ENCODE measurements at places on chromosomes 1 and 21.

GRCh38 chr1:54745274-54745673 is 19.0 kb downstream of the PARS2 start:
- DNase-seq: no peak

DNA sequence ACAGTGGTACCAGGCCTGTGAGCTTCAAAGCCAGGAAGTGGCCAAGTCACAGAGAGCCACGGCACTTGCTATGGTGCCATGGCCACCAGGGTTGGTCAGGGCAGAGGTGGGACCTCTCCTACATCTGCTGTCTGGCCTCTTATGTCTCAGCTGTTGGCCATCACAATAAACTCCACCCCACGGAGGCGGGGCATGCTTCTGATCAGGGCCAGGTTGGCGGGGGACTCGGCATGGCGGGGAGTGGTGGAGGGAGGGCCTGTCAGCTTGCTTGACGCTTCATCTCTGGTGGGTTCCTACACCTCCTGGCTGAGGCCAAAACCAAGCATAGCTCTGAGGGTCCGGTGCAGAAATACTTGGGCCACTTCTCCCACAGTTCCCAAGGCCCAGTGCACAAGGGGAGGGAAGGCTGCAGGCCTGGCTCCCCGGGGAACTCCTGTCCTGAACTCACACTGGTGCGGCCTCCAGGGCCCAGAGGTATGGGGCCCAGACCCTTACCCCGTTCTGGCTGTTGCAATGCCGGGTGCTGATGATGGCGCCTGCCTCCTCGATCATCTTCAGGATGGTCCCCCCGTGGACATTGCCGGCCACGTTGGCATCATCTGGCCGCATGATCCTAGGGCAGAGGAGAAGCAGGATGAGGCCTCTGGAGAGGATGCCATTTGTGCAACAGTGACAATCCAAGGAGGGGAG is 44.2 kb downstream of the ACOT7 start:
- DNase-seq: no peak

DNA sequence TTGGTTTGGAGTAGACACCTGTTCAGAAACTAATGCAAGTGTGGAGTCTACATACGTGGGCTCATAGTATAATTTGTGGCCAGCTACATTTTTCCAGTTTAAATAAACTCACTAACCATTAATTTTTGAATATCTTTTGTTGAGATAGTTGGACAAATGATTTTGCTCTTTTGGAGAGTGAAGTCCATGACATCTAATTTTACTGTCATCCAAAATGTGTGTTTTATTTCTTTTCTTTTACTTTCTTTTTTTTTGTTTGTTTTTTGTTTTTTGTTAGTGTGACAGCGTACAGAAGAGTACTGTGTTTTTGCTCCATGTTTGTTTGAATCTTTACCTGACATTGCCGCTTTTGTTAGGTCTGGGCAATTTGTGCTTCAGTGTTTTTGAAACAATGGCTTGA is 5.0 kb downstream of the RBM15 start:
- DNase-seq: no peak

- no peak for DNase-seq
These were observed 16.0 kb downstream of the SPATA21 start for GRCh38 chr1:16421201-16421600.

DNA sequence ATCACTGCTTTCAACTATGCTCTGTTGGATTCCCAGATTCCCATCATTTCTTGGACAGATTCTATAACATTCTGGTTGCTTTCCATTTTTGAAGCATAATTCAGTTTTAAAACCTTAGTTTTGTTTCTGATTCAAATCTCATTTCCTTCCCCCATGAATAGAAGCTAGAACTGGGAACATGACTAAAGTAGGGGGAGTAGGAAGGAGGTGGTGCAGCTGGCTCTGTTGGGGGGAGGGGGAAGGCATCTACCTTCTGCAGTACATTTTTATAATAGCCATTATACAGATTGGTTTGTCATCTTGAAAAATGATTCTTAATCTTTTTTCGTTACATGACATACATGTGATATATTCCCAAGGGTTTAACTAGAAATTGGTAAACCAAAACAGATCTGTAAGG is 48.1 kb downstream of the SMG7 start:
- no peak for DNase-seq

DNA sequence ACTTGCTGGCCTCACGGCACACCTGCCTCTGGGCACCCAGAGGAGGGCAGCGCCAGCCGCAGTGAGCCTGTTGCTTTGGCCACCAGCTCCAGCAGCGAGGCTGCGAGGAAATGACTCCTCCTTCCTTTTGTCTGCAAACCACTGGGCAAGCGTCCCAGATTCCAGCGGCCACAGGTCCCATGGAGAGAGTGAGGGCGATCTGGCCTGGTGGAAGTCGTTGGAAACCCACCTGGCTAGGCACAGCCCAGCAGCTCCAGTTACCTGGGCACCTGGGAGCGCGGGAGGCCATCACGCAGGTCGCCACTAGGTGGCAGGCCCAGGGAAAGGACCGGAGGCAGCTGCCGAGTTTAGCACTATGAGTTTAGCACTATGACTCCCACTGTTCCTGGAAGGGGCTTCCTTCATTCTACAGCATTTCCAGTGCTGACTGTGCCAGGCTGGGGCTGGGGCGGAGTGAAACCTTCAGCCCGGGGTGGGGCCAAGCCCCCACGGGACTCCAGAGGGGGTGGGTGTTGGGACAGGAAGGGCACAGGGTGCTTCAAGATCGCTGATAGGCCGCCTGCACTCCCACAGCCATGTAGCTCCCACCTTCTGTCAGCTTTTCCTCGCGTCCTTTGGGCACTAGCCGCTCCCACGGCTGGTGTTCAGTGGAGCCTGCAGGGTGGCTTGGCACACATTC is 1.1 kb upstream of the ESPN start:
- peak; percentile 74 for DNase-seq

DNA sequence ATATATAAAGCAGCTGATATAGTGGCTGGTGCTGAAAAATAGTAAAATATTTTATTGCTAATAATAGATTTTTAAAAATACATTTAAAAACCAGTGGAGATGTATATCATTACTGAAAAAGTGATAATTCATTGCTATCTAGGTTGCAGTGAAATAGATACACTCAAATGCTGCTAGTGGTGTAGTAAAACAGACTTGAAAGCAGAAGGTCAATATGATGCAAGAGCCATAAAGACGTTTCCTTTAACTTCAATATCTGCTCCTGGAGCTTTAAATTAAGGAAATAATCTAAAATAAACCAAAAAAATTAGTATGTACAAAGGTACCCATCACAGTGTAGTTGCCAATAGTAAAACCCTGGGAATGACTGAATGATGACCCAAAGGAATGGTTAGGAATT is 26.2 kb downstream of the RHEX start:
- DNase-seq: no peak

DNA sequence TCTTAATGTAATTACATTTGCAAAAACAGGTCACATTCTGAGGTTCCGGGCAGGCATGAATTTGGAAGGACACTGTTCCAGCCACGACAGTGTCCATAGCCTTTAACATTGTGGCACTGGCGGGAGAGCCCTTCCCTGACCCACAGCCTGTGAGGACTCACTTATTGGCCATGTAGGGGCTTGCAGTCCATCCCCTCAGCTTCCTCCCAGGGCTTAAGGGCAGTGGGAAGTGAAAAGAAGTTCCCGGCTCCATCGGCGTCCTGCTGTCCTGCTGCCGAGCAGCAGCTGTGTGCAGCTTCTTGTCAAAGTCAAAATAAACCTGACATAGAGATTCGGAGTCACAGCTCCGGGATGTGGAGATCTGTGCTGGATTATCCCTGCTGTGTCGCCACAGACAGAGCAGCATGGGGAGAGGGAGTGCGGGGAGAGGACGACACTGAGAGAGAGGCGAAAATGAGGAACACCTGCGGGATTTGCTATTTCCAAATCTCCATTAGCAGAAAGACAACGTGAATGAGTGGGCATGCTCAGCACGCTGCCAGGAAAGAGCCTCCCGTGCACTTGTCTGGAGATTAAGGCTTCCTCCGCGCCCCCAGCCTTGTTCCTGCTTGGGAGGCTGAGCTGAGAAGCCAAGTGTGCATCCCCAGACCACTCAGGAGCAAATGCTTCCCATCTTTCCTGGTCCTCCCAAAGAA is 260.3 kb downstream of the ASTN1 start:
- DNase-seq: no peak

- DNase-seq: no peak
These were observed 119.0 kb downstream of the SIM2 start for GRCh38 chr21:36817732-36818450.

DNA sequence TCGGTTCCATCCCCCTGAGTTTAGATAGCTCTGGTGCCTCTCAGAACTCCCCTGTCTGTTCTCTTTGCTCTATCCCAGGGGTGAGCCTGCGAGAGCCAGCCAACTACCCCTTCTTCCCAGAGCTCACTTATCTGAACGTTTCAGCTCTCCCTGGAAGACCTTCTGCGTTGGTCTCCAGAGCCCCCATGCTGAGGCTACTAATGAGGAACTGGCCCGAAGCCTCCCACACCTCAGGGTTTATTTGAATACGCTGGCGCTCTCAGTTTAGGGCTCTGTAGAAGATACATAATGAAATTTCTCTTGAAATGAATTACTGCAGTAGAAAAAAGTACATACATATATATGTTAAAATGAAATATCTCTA is 43.5 kb downstream of the TCEANC2 start:
- no peak for DNase-seq

GRCh38 chr1:204909109-204909508 is 38.4 kb downstream of the NFASC start:
- DNase-seq: no peak

GRCh38 chr1:206075786-206076755 is 23.1 kb downstream of the RHEX start:
- DNase-seq: no peak

- no peak for DNase-seq
These were observed 2.8 kb downstream of the GALNT2 start for GRCh38 chr1:230069796-230070195.

- no peak for DNase-seq
These were observed 36.5 kb downstream of the YY1AP1 start for GRCh38 chr1:155651861-155652661.

DNA sequence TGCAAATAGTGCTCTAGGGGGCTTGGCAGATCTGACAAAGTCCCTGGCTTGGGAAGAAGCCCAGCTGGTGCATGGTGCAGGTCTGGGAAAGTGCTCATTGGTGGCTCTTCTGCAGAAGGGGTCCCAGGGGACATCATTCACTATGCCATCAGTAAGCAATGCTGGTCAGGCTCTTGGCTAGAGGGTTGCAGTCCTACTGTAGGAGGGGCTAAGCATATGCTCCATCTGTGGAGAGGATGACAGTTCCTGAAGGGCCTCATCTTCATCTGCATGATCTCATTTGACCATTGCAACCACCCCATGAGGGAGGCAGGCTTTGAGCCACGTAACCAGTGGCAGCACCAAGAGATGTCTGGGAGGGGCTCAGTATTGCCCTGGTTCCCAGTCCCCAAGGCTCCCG is 31.5 kb upstream of the VASH2 start:
- DNase-seq: no peak

DNA sequence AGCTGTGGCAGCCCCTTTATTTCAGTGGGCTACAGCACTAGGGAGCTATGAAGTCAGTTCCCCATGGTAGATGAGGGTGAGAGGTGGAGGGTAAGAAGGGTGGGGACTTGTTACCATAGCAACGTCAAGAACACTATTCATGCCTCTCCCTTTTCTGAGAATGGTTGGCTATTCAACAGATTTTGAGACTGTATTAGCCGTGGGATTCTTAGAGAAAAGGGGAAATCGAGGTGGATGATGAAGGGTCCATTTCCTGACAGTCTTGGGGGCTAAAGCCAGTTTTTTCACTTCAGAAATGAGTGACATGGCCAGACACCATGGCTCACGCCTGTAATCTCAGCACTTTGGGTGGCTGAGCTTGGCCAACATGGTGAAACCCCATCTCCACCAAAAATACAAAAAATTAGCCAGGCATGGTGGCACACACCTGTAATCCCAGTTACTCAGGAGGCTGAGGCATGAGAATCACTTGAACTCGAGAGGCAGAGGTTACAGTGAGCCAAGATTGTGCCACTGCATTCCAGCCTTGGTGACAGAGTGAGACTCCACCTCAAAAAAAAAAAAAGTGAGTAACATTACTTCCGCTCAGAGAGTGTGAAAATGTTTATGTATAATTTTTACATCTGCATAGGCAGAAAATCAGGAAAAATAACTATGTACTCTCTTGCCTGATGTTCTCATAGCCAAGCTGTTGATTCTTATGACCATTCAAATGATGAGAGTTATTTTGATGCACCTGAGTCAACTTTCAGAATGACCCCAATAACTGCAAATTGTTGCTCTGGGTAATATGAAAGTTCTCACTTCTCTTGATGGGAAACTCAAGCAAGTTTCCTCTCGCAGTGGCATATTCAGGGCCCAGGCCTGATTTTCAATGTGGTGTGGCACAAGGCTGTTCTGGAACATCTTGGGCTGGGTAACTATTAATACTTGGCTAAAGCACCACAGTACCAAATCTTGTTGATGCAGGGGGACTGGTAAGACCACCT is 23.2 kb upstream of the RGSL1 start:
- no peak for DNase-seq

GRCh38 chr1:94614996-94615395 is 73.4 kb upstream of the F3 start:
- no peak for DNase-seq

- DNase-seq: no peak
These were observed 35.5 kb upstream of the NPL start for GRCh38 chr1:182754087-182754486.

DNA sequence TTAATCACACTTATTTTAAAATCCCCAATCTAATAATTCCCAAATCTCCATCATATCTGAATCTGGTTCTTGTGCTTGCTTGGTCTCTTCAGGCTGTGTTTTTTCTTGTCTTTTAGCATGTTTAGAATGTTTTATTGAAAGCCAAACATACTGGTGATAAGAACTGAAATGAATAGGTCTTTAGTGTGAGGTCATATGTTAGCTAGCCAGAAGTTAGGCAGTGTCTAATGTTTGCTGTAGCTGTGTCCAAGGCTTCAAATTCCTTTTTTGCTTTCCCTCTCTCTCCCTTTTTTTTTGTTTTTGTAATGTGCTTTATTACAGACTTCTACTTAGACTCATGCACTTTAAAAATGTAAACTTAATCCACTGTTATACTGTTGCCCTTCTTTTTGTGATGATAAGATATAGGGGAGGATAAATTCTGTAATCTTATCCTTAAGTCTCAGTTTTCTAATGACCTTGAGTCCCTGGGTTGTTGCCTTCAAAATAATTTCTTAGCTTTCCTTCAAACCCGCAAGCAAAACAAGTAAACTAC is 725.1 kb downstream of the BRINP3 start:
- DNase-seq: no peak

DNA sequence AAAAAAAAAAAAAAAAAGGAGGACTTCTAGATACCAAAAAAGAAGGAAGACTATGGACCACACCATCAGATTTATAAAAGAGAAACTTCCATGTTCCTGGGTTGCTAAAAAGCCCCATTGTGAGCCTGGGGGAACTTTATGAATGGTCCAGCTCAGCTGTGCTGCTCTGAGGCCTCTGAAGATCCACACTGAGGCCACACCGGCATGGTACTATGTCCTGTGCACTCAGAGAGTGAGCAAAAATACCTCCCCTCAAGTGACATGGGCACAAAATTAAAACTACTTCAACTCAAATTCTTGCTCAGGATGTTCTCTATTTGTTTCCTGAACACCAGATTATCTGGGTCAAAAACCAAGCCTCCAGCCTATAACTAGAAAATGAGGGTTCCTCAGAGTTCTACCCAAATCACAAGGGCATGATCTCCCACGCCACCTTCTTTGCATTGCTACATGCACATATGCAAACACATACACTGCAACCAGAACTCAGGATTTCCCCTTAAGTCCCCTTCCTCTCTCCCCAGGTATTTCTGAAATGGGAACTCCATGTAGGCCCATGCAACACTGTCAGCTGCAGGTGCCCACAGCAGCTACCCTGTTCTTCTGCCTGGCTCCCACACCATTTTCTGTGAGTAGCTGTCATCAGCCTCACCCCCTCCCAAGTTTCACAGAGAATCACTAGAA is 94.4 kb downstream of the SH3GLB1 start:
- no peak for DNase-seq
